ENCODE measurements at places on chromosomes 1 and 21.

DNA sequence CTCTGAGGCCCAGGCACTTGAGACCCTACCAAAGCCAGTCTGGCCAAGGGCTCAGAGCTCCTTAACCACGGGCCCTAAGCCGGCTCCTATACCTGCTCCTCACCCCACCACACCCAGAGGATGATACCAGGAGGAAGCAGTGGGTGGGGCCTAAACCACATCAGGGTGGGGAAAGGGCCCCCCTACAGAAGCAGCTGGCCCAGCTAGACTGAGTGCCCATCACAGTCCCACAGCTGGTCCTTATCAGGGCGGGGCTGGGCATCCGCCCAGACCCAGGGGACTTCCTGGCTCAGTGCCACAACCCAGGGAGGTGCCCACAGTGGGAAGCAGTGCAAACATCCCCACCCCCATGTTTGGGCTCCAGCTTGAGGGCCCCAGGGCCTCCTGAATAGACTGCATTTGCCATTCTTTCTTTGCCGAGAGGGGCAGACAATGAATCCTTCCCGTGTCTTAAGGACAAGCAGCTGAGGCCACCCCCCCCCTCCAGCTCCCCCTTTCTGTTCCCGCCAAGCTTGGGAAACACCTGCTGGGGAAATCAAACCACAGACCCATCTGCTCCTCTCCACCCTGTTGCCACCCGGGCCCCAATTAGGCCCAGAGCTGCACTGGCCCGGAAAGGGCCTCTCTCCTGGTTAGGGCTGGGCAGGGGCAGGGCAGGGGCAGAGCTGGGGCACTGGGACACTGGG, 6.2 kb downstream of the E2F2 start:
- no peak for DNase-seq

GRCh38 chr1:9844106-9844505, 20.3 kb upstream of the CLSTN1 start:
- DNase-seq, result no peak

GRCh38 chr1:38326856-38327255, 280.3 kb upstream of the POU3F1 start:
- no peak for DNase-seq

DNA sequence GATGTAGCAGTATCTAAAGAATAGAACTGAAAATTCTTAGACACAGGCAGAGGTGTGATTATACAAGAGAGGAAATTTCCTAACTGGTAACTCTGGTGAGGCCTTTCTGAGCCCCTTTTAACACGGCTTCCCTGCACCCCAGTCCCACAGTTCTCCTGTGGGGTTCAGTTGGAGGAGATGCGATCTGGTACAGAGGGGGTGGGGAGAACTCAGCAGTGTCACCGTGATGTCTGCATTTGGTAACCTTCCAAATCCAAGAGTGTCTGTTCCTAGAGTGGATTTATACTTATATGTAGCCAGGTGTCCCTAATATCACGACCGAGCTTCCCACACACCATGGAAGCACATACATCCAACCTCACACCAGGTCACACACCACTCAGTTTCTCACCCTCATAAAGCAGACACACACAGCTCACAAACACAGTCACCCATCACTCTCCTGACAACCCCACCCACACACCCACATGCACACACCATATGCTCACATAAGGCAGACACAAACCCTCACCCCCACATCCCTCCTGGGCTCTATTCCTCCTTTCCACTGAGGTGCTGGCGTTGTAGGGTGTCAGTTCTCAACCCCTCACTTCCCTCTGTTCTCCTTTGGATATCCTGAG, 48.5 kb downstream of the RHBG start:
- DNase-seq, result no peak

GRCh38 chr1:54519709-54520108, 28.3 kb upstream of the ACOT11 start:
- no peak for DNase-seq

- peak; percentile 5 for DNase-seq
Observed at GRCh38 chr1:88774151-88774556, 90.1 kb downstream of the PKN2 start.

DNA sequence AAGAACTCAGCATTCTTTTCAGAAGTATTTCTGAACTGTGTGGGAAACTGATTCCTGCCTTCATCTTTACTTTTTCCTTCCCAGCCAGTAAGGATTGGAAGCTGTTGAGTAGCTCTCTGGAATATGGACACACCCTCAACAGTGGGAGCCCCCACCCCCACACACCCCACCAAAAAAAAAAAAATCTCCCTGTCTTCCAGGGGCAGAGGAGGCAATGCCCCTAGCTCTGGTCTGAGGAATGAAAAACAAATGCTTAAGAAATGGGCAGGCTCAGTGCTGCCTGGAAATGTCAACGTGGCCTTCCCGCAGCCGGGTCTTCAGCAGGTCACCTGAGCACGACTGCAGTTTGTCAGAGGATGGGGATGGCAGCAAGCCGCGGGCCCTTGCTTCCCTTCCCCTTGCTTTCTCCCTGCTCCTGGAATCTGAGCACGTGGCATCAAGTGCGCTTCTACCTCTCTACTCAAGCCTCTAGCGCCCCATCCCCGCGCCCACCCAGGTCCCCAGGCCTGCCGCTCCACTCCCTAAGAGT, 479 bp downstream of the RGS16 start:
- no peak for DNase-seq

- DNase-seq, result peak; percentile 59
Observed at GRCh38 chr1:214332946-214333798, 52.2 kb downstream of the SMYD2 start.

GRCh38 chr1:32138965-32139364, 31.1 kb downstream of the KPNA6 start:
- peak; percentile 30 for DNase-seq

- no peak for DNase-seq
Observed at GRCh38 chr1:220198186-220199005, 73.9 kb downstream of the RAB3GAP2 start.

GRCh38 chr1:211587123-211587522, 8.2 kb upstream of the SLC30A1 start:
- no peak for DNase-seq

GRCh38 chr1:42109600-42109999, 43.6 kb upstream of the GUCA2B start:
- no peak for DNase-seq

DNA sequence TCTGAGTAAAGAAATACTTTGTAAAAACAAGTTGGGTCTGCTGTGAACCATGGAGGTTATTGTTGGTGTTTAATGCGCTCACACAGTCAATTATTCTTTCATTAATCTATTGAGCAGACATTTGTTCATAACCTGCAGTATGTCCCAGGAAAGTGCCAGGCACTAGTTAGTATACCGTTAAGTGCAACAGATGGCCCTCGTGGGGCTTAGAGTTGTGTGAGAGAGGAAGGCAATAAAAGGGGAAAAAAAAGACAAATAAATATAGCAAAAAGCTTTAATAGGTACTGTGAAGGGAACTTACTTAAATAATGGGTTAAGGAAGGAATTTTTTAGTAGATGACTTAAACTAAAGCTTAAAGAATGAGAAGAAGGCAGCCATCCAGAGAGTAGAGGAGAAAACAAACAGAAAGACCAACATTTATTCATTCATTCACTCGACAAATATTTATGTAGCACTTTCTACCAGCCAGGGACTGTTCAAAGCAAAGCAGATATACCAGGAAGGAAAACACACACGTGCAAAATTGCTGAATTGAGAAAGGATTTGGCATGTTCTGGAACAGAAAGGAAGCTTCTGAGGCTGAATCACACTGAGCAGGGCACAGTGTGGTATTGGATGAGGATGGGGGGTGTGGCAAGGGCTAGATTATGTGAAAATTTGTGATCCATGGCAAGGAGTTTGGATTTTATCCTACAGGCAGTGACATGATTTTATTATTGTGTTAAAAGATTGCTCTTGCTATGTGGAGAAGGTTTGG, 296.1 kb upstream of the SGIP1 start:
- peak; percentile 27 for DNase-seq

DNA sequence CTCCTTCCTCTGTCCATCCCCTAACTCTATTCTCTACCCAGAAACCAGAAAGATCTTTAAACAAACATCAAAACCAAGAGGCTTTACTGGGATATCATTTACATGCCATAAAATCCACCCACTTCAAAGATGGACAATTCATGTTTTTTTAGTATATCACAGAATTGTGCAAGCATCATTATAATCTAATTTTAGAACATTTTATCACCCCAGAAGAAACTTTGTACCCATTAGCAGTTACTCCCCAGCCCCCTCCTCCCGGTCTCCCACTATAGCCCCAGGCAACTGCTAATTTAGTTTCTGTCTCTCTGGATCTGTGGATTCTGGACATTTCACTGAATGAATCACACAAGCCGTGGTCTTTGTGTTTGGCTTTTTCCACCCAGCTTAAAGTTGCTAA, 4.8 kb upstream of the SELENON start:
- no peak for DNase-seq

DNA sequence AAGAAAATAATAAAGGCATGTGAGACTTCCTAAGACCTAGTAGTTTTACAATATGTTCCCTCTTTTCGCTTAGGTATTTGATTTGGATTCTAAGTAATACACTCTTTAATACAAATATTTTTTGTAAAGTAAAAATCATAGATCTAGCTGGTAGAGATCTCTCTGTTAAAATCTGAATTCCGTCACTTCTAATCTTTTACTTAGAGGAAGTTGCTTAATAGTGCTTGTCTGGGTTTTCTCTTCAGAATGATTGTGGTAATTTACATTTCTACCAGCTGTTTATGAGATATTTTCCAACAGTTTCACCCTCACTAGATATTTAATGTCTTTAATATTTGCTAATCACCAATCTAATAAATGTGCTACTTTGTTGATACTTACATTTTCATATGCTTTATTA, 23.3 kb downstream of the RBM11 start:
- no peak for DNase-seq

DNA sequence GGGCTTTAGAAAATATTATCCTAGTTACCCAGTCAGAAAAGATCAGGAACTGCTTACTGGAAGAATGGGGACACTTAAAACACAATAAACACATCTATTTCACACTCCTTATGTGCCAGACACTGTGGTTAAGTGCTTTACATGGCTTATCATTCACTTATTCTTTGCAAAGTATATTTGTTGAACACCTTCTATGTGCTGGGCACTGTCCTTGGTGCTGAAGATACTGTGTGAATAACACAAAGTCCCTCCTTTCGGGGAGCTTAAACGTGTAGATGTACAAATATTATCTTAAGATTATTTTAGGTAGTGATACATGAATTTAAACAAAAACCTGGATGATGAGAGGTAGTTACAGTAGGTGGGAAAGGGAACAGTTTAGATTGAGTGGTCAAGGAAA, 169.3 kb downstream of the ST6GALNAC5 start:
- peak; percentile 60 for DNase-seq

- DNase-seq, result peak; percentile 51
Observed at GRCh38 chr1:58861506-58861905, 77.7 kb upstream of the JUN start.
